AG04450 (cell line): ENCODE measurements at places on chromosomes 3 and 15. TPM values are rescaled to one million over a fixed set of nuclear protein-coding genes. Genes with fewer than 3 reads are reported as not detected.

Gene GOLGA8N
- 3.2 and 3.7 TPM in 2 replicates for polyA plus RNA-seq

Gene HAUS2
- 26.4 and 30.6 TPM in 2 replicates for polyA plus RNA-seq

Gene GPR62
- not detected in 2 replicates for polyA plus RNA-seq

Gene FAM81A
- not detected in 2 replicates for polyA plus RNA-seq

Gene ITGA11
- polyA plus RNA-seq: 24.0 and 34.7 TPM in 2 replicates

Gene GRAMD2A
- 0.30 and 0.32 TPM in 2 replicates for polyA plus RNA-seq

Gene PTPRG
- 24.2 and 26.5 TPM in 2 replicates for polyA plus RNA-seq

- DNase-seq: no peak
These were observed 100.3 kb upstream of the TPRG1 start for GRCh38 chr3:189071446-189071845.

DNA sequence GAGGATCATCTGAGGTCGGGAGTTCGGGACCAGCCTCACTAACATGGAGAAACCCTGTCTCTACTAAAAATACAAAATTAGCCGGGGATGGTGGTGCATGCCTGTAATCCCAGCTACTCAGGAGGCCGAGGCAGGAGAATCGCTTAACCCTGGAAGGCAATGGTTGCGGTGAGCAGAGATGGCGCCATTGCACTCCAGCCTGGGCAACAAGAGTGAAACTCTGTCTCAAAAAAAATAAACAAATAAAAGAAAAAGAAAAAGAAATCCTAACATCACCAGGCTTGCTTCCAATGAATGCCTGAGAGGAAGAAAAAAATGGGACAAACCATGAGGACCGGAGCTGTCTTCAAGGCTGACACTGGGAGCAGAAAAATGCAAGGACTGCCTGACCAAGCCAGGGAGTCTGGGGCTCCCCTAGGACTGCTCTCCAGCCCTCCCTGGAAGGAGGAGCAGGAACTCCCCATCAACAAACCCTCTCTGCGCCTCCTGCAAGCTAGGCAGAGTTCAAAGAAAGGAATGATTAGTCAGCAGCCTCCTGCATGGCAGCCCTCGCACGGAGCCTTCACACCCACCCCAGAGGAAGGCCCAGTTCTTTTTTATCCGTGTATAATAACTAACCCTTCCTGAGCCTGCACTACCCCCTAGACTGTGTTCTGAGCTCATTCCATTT is 55.4 kb downstream of the NUP210 start:
- no peak for DNase-seq

GRCh38 chr15:65028921-65029735 is at the start of gene MTFMT:
Gene MTFMT (minus strand): TSS chr15:65029639. CDS start chr15:65029613, 26 bp downstream.
- no peak for DNase-seq

GRCh38 chr15:73051391-73051806 is 864 bp upstream of the NEO1 start:
- DNase-seq: no peak

DNA sequence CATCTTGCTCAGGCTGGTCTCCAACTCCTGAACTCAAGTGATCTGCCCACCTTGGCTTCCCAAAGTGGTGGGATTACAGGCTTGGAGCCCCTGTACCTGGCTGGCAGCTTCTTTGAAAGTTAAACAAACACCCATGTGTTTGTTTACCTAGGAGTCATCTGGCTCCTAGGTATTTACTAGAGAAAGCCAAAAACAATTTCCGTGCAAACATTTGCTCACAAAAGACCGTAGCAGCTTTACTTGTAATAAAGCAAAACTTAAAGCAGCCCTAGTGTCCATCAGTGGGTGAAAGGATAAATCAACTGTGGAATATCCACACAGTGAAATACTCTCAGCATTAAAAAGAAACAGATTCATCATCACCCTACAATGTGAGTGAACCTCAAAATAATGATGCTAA is 29.4 kb upstream of the XCR1 start:
- DNase-seq: no peak

DNA sequence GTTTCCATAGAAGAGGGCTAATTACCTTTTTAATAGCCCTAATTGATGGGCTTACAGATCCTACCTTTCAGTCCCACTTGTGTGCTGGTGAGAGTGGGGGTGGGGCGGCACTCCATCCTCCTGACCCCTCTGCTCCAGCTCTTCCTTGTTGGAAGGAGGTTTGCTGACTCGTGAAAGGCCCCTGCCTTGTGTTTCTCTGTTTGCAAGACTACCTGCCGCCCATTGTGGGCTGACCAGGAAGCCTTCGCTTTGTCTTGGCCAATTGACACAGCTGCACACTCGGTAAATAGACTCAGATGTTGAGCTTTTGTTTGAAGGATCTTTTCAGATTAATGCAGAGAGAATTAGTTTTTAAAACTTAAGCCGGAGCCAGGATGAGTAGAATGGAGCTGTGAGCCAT is 197.3 kb upstream of the HES1 start:
- no peak for DNase-seq

- DNase-seq: peak; percentile 11
These were observed 46.6 kb upstream of the MDFIC2 start for GRCh38 chr3:70358978-70359580.

DNA sequence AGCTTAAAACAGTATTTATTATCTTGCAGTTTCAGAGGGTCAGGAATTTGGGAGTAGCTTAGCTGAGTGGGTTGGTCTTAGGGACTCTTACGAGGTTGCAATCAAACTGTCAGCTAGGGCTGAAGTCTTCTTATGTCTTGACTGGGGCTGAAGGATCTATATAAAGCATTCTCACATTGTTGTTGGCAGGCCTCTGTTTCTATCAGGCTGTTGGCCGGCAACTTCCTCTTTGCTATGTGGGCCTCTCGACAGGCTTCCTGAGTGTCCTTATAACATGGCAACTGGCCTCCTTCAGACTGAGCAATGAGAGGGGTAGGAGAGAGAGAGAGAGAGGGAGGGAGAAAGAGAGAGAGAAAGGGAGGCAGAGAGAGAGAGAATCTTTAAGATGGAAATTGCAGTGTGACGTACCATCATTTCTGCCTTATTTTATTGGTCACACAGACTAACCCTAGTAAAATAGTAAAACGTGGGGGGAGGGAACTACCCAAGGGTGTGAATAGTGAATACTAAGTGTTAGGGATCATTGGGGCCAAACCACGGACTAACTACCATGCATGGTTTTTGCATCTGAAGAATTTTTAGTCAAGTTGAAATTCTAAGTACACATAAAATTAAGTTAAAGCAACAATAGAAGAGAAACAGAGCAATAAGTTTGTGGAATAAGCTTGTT is 16.1 kb downstream of the FGF7 start:
- DNase-seq: no peak

GRCh38 chr3:9028134-9028533 is 64.9 kb upstream of the RAD18 start:
- peak; percentile 6 for DNase-seq

GRCh38 chr3:7659079-7659478 is 798.2 kb downstream of the GRM7 start:
- no peak for DNase-seq

DNA sequence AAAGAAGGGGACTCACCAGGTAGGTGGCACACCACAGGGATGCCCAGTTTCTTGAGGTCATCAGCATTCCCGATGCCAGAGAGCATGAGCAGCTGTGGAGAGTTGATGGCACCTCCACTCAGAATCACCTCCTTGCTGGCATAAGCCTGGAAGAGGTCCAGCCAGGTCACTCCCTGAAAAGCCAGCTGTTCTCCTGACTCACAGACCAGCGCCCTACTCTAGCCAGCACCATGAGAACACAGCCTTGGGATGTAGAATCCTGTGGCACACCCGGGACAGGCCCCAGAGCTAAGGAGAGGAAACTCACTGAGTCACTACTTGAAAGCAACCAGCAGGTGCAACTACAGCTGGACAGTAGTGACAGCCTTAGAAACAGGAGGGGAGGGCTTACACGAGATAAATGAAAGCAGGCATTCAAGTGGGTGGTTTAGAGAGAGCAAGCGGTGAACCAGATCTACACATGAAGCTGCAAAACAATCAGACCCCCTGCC is 24.5 kb downstream of the CHDH start:
- no peak for DNase-seq

DNA sequence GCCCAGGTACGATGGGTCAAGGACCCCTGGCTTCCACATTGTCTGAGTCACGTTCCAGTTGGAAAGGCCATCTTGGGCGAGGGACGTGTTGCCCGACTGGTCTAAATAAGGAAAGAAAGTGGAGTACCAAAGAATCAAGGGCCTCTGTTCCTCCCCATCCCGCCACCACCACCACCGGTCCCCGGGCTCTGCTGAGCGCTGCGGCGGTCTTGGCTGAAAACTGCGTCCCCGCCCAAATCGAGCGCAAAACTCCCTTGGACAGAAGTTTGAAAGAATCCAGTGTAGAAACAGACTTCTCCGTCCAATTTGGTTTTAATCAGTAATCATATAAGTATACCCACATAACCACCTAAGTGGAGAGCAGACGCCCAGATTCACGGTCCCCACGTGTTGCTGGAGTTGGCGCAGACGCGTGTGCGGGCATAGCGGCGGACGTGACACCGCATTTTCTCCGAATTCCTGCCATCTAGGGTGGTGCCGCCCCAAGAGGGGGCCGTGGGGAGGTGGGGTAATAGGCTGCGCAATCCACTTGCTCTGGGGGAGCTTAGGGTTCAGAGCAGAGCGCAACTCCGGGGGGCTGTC is 243.8 kb upstream of the TOPAZ1 start:
- no peak for DNase-seq

DNA sequence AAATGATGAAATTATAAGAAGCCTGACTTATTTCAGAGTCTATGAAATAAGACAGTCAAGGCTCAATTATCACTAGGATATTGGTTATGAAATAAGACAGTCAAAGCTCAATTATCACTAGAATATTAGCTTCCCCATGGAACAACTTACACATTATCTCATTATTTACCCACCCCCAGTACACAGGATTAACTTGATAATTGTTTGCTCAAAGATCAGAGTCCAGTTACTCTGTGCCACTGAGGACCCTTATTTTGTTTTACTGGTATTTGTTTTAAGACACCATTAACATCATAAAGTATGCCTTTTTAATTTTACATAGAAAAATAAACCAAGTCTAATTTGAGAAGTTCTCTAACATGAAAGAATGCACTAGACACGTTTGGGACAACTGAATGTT is 225.4 kb downstream of the SI start:
- DNase-seq: no peak
